ENCODE measurements at places on chromosomes 2 and 18. TPM values are rescaled to one million over a fixed set of nuclear protein-coding genes. Genes with fewer than 3 reads are reported as not detected.

GRCh38 chr18:49023271-49023937, 72.6 kb upstream of the SMAD7 start:
- DNase-seq, result no peak

GRCh38 chr18:57243624-57244179, 96.8 kb downstream of the BOD1L2 start:
- DNase-seq, result peak; percentile 17

- peak; percentile 76 for DNase-seq
Observed at GRCh38 chr2:20184067-20184938, 40.6 kb downstream of the SDC1 start.

GRCh38 chr2:225765820-225766219, 366.3 kb downstream of the NYAP2 start:
- no peak for DNase-seq

GRCh38 chr2:9712263-9712662, 81.5 kb upstream of the YWHAQ start:
- DNase-seq, result peak; percentile 12

DNA sequence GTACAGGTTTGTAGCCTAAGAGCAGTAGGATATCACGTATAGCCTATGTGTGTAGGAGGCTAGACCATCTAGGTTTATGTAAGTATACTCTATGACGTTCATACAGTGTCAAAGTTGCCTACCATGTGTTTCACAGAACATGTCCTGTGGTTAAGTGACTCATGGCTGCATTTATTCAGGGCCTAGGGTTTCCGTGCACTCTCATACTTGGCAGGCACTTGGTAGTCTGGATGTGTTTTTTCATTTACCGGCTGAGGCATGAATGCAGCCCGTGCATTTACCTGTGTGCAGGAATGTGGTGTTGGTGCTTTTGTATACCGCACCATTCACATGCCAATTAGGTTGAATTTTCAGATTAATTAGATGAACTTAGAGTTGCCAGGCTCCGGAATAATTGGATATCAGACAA, 43.4 kb downstream of the MYL12B start:
- no peak for DNase-seq

DNA sequence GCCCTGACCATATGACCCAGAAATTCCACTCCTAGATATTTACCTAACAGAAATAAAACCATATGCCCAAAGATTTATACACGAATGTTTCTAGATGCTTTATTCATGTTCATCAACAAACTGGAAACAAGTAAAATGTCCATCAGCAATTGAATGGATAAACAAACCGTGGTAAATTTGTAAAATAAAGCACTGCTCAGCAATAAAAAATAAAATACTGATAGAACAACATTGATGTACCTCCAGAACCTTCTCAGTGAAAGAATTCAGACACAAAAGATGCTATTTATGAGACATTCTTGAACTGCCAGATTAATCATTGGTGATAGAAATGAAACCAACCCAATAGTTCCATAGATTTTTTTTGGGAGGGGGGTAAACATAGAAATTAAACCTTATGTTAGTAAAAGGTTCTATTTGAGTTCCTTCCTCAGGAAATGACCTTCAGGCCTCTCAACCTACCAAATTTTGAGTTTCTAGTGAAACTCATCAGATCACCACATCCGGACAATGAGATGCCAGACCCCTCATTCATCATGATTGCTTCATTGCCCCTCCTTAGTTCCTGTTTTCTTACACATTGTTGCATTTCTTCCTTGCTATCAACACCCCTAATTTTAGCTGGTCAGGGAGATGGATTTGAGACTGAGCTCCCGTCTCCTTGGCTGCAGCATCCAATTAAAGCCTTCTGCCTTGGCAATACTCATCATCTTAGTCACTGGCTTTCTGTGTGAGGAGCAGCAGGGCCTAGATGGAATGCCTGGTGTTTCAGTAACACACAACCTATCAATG, 203.5 kb downstream of the LPIN1 start:
- DNase-seq, result no peak

GRCh38 chr2:46333912-46334311, 36.7 kb downstream of the EPAS1 start:
- DNase-seq, result no peak

CYP27C1 gene
- total RNA-seq, result 0.11 TPM

POMC gene
- 10.5 TPM for total RNA-seq

EML6 gene
- total RNA-seq, result 9.7 TPM

GRCh38 chr2:220786216-220786615, 785.9 kb downstream of the EPHA4 start:
- DNase-seq, result no peak

DNA sequence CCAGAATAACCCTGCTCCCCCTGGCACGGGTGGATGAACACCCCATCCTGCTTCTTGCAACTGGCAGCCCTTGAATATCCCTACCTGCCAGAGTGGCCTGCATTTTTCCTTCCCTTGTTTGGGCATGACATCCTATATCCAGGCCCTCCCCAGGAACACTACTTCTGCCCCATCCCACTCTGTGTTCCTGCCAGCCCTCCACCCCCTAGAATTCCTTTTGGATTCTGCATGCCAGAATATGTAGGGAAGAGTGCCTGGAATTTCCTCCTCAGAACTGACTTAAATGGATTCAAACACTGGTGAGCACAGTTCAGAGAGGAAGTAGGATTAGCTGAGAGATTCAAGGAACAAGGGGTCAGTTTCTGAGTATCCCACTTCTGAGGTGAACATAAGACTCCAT, 123.5 kb upstream of the PELI1 start:
- no peak for DNase-seq

DNA sequence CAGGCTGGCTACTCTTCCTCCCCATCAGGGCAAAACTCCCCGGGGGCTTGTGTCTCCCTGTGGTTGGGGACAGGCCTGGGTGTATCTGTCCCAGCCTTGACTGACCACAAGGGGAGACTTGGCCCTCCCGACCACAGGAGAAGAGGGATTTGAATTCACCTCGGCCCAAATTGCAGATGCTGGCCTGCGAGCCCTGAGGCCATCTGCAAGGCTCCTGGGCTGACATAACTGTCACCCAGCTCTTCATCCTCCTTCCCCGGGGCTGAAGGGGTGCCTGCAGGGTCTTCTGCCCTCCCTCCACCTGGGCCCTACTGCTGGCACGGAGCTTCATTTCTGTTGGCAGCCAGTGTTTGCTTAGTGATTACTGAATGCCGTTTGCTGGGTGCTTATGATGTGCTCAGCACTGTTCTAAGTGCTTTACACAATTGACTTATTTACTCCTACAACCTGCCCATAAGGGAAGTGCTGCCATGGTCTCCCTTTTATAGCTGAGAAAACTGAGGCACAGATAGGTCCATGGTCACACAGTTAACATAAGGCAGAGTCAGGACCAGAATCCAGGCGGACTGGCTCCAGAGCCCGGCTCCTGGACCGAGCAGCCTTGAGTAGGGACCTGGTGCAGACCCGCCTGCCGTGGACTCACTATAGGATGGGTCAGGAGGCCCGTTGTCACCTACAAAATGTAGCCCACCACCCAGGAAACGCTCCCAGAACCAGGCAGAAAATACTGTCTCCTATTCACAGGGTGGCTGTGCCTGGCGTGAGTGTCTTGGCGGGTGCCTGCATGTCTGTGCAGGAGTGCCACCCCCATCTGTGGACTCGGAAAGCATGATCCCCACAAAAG, 18.9 kb downstream of the STEAP3 start:
- no peak for DNase-seq

- DNase-seq, result no peak
Observed at GRCh38 chr2:158815658-158816057, 20.5 kb downstream of the DAPL1 start.

SRD5A2 gene
- not detected for total RNA-seq

- DNase-seq, result no peak
Observed at GRCh38 chr2:33848486-33848885, 249.4 kb upstream of the FAM98A start.

GPR45 gene
- total RNA-seq, result not detected

- DNase-seq, result no peak
Observed at GRCh38 chr2:70702711-70703395, 65.1 kb downstream of the ADD2 start.

DNA sequence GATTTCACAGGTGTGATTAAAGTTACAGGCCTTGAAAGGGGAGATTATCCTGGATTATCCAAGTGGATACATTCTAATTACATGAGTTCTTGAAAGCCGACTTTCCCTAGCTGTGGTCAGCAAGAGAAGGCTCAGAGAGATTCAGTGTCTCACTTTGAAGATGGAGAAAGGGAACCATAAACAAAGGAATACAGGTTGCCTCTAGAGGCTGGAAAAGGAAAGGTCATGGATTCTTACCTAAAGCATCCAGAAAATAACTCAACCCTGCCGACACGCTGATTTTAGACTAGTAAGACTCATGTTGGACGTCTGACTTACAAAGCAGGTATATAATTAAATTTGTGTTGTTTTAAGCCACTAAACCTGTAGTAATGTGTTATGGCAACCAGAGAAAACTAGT, 1095.7 kb upstream of the ZEB2 start:
- DNase-seq, result no peak

GRCh38 chr2:10834068-10834655, 21.6 kb upstream of the PDIA6 start:
- DNase-seq, result no peak

DNA sequence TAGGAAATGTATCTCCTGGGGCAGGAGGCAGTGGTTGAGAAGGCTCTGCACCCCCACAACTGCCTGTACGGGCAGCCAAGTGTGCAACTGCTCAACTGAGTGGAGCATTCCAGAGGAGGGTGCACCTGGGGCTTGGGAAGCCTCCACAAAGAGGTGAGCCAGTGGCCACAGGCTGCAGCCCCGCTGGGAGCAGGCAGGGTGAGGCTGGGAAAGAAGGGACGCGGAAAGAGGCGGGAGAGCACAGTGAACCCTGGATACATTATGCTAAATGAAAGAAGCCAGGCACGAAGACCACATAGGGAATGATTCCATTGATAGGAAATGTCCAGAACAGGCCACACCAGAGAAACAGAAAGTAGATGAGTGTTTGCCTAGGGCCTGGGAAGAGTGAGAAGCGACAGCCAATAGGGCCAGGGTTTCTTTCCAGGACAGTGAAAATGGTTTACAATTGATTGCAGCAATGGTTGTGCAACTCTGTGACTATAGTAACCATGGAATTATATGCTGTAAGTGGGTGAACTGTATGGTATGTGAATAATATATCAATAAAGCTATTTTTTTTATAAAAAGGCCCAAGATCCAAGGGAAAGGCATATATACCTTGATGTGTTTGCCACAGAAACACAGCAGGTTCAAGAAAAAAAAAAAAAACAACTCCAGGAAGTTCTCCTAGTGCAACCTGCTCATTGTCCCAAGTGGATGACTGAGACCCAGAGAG, 82.4 kb downstream of the DDX1 start:
- peak; percentile 71 for DNase-seq

DNA sequence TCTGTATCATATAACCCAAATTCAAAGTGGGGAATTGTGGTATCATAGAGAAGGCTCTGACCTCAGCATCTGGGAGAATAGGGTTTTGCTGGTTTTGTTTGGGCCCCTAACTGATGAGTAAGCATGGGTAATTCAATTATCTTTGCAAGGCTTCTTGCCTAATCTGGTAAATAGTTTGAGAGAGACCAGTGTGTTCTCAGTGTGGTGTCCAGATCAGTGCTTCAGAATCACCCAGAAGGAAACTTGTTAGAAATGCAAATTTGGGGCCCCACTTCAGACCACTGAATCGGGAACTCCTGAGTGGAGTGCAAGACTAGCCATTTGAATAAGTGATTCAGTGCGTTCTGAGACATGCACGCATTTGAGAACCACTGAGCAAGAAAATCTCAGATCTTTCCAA, 282.7 kb downstream of the EPHA4 start:
- no peak for DNase-seq

DNA sequence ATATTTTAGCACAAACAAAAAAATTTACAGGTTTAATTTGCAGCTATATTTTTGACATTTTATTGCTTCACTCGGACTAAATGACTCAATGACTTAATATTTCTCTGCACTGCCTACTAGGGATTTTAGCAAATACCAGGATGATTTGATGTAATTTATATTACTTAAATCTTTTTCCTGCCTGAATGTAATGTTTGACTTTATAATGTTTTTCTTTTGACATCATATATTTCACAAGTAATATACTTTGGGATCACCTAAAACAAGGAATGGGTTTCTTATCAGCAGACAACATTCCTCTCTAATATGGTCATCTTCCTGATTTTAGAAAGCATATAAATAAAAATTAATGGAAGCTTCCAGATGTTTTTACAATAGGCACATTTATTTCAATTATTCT, 253.2 kb upstream of the EPC2 start:
- DNase-seq, result no peak

GRCh38 chr2:228876276-228876675, 394.8 kb downstream of the PID1 start:
- no peak for DNase-seq

IL1RN gene
- not detected for total RNA-seq

DNA sequence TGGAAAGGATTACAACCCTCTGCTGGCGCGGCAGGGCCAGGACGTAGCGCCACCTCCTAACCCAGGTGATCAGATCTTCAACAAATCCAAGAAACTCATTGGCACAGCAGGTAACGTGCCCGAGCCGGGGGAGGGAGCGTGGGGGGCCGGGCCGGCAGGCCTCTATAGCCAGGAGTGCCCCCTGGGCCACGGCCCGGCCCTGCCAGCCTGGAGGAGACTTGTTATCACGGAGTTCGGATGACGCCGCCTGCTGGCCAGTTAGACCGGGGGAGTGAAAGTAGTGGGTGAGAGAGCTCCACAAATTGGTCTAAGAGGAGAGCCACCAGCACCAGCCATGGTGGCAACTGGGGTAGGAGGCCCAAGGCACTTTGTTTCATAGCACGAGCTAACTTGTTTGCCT, 8.6 kb upstream of the TMEM214 start:
- no peak for DNase-seq

DNA sequence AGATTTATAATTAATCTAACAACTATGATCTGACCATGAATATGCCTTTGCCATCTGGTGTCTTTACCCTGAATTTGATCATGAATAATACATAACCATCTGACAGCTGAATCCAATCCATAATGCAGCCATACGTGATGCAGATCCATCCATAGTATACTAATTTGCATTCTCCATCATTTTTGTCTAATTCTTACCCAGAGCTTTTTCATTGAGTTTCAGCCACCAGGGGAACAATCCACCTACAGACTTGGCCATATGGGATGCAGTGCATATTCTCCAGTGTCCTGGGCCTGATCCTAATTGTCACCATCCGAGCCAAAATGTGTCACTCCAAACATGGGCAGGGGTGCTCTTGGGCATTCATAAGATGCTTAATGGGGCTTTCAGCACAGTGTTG, 227.2 kb upstream of the CRIM1 start:
- no peak for DNase-seq

ZNF892 gene
- total RNA-seq, result 3.4 TPM

DNA sequence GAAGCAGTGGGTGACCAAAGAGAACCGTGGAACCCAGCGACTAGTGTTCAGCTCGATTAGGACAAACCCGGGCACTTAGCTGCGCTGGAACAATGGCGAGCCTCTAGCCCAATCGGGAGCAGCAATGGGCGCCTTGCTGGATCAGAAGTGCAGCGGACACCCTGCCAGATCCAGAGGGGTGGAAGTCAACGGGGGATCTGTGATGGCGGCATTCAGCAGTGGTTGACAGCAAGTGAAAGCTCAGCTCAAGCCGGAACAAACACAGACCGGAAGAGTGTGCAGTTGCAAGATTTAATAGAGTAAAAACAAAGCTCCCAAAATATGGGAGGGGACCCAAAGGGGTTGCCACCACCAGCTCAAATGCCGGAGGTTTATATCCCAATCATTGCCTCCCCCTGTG, 478.7 kb upstream of the REG3G start:
- no peak for DNase-seq

- no peak for DNase-seq
Observed at GRCh38 chr2:233803292-233803911, 25.3 kb downstream of the MROH2A start.

OR6B2 gene
- not detected for total RNA-seq

GRCh38 chr2:170185319-170185718, 7.4 kb downstream of the MYO3B start:
- DNase-seq, result no peak

CYP27A1 gene
- 26.8 TPM for total RNA-seq

CFC1 gene
- total RNA-seq, result not detected

C1QL2 gene
- not detected for total RNA-seq

Measured in Caco-2 (cell line).